ENCODE measurements at places on chromosomes 6 and 20.

- no peak for DNase-seq
- H3K27me3 ChIP-seq = no peaks in the 10 kb centered on the region
Measured at GRCh38 chr20:38872491-38873049, 53.6 kb upstream of the FAM83D start.

GRCh38 chr20:48783533-48784272 lies 44.1 kb downstream of the PREX1 start:
- no peak overlapping the region for H3K27ac ChIP-seq
- H3K4me3 ChIP-seq = no peak overlapping the region
- peaks cover 3% of the 10 kb centered on the region for H3K4me1 ChIP-seq
- H3K36me3 ChIP-seq = no peaks in the 10 kb centered on the region

DNA sequence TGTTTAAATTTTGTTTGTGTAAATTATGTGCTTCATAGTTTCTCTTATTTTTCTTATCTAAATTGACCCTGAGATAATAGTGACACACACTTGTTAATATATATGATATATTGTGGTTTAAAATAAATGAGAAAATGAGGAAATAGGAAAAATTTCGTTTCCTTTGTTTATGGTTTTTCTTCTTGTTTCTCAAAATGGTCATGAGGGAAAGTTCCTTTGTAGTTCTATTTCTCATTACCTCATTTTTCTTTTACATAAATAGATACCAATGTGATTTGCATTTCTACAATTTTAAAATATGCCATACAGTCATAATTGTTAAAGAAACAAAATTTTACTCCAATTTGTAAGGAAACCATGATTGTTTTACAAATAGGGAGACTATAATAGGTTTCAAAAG lies 9.2 kb downstream of the OR2A4 start:
- H3K4me1 ChIP-seq = peaks cover 2% of the 10 kb centered on the region
- no peaks in the 10 kb centered on the region for H3K27me3 ChIP-seq
- DNase-seq = no peak
- no peak overlapping the region for H3K27ac ChIP-seq
- no peaks in the 10 kb centered on the region for H3K36me3 ChIP-seq

DNA sequence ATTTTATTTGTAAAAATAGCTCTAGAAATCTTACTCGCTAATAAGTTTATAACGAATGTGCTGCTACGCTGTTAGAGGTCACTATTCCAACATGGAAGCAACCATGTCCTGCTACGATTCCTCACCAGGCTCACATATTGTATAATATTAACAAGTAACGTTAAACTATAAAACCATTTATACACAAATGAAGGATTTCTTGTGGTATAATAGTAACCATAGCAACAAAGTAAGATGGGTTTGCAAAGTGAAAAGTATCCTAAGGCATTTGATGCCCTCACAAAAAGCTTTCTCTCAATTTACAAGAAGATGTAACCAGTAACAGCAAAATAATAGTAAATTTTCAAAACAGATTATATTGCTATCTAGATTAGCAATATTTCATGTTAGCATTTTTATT lies 117.2 kb downstream of the PRKN start:
- H3K4me3 ChIP-seq = no peak overlapping the region
- H3K36me3 ChIP-seq = no peaks in the 10 kb centered on the region
- no peak overlapping the region for H3K27ac ChIP-seq
- H3K4me1 ChIP-seq = no peaks in the 10 kb centered on the region
- no peak for DNase-seq

DNA sequence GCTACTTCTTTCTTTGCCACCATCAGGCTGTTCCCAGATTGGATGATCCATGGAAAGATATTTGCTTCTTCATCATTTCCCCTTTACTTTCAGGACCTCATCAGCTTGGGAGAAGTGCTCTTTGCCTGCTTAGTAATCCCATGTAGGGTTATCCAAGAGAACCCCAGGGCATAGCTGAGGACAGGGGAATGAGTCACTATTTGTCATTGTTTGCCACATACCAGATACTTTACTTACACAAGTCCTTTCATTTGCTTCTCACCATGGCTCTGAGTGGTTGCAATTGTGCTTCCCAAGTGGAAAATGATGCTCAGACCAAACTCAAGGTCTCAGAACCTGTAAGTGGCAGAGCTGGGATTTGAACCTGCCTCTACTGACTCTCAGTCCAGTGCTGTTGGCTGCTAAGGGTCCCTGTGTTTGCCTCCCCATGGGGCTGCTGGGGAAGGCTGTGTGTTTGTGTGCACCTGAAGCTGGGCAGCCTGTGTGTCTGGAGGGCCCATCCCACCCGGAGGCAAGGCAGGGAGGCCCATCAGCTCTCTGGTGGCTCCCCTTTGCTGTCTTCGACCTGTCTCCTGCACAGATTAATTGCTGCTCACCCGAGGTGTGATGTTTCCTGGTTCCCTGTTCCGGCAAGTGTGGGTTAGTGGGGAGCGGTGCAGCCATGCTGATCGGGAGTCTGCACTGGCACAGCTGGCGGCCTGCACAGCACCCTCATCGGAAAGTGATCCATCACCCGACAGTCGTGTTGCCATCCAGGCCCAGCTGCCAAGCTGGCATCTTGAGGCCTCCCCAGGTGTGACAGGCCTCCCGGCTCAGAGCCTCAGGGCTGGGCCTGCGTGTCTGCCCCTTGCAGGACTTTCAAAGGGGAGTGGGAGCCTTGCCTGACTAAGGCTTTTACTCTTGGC lies 228.8 kb downstream of the DHX35 start:
- H3K27ac ChIP-seq = no peak overlapping the region
- H3K4me3 ChIP-seq = no peak overlapping the region
- DNase-seq = peak; percentile 38
- H3K36me3 ChIP-seq = no peaks in the 10 kb centered on the region

GRCh38 chr20:59764037-59764436 lies 159.7 kb downstream of the PHACTR3 start:
- no peaks in the 10 kb centered on the region for H3K36me3 ChIP-seq
- no peak overlapping the region for H3K27ac ChIP-seq
- no peak overlapping the region for H3K4me3 ChIP-seq
- H3K27me3 ChIP-seq = no peaks in the 10 kb centered on the region
- DNase-seq = no peak

GRCh38 chr6:126608681-126609080 lies 268.8 kb downstream of the CENPW start:
- H3K4me1 ChIP-seq = no peaks in the 10 kb centered on the region
- no peak overlapping the region for H3K27ac ChIP-seq
- DNase-seq = no peak
- H3K36me3 ChIP-seq = no peaks in the 10 kb centered on the region
- no peaks in the 10 kb centered on the region for H3K27me3 ChIP-seq

DNA sequence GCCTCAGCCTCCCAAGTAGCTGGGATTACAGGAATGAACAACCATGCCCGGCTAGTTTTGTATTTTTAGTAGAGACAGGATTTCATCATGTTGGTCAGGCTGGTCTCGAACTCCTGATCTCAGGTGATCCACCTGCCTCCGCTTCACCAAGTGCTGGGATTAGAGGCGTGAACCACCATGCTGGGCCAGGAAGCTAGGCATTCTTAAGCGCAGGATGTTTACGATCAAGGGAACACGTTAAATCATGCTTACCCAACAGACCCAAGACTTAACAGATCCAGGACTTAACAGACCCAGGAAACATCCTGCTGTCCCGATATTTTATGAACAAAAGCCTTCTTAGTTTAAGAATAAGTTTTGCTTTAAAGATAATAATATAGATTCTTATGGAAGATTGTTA lies 9.1 kb downstream of the PTGIS start:
- H3K27me3 ChIP-seq = no peaks in the 10 kb centered on the region
- H3K4me3 ChIP-seq = no peak overlapping the region
- H3K27ac ChIP-seq = no peak overlapping the region
- peaks cover 9% of the 10 kb centered on the region for H3K4me1 ChIP-seq
- no peaks in the 10 kb centered on the region for H3K36me3 ChIP-seq
- no peak for DNase-seq

DNA sequence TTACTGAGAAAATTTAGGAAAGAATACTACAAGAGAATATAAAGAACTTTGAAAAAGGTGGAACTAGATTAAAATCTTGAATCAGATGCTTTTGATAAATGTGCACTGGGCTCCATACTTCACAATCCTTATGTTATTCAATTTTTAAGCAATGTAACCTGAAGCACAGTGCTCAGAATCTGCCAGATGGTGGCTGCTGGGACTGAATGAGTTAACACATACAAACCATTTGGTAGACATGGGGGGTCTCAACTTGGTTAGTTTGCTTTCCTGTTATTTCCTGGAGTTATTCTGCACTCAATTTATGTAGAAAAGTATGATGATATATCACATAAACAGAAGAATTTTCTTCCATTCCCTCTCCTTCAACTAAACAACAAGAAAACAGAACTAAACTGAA lies 326.5 kb downstream of the RNGTT start:
- H3K4me3 ChIP-seq = no peak overlapping the region
- no peaks in the 10 kb centered on the region for H3K36me3 ChIP-seq
- no peaks in the 10 kb centered on the region for H3K27me3 ChIP-seq
- DNase-seq = no peak
- no peaks in the 10 kb centered on the region for H3K4me1 ChIP-seq
